ENCODE measurements at places on chromosomes 12 and 14.

DNA sequence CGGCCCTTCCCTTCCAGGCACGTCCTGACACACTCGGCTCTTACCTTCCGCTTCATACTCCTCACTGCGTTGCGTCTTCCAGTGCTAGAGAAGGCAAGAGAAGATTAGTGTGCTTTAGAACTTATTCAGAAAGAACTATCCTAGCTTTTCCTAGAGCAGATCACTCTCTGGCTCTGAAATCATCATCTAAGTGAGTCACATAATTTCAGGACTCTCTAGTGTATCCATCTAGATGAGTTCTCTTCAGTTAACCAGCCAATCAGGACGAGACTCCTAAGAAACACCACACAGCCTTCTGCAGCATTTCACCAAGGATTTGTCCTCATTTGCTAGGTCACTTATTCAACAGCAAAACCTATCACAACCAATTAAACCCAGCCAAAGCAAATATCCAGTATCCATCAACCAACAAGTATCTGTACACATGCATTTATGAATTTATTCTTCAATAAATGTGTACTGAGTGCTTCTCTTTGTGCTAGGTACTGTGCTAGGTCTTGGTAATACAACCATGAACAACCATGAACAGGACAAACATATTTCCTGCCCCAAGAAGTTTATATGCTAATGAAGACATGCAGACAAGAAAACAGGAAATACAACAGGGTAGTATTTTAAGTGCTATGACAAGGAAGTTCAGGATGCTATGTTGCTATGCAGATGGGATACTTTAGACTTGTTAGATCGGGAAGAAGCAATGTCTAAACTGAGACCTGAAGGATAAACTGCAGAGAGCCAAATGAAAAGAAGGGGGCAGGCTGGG is 52.1 kb downstream of the NIN start:
- no peak for DNase-seq

GRCh38 chr12:67721248-67721647 is 72.7 kb downstream of the DYRK2 start:
- no peak for DNase-seq

DNA sequence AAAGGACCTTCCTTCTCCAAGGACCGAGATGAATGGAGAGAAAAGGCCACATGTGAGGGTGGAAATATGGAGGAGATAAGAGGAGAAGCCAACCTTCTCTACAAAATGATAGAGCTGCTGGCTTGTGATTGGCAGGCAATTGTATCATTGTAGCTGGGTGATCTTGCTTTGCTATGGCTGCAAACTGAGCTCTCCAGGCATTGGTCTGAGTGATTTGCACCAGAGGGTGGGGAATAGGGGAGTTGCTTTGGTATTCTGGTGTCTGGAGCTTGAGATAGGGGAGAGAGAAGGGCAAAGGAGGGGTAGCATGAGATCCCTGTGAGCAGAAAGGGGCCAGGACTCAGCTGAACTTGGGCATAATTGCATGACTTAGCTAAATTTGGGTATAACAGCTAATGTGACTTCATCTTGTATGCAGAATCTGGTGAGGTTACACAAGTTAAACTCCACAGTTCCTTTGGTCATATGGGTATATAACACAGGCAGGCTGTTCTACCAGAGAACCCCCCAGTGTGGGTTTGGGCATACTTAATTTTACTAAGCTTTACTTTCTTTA is 72.0 kb downstream of the FOS start:
- DNase-seq = no peak

- DNase-seq = no peak
Measured at GRCh38 chr12:46493150-46493833, 120.7 kb upstream of the SLC38A2 start.

GRCh38 chr14:93707475-93707874 is 80.8 kb downstream of the PRIMA1 start:
- DNase-seq = no peak

DNA sequence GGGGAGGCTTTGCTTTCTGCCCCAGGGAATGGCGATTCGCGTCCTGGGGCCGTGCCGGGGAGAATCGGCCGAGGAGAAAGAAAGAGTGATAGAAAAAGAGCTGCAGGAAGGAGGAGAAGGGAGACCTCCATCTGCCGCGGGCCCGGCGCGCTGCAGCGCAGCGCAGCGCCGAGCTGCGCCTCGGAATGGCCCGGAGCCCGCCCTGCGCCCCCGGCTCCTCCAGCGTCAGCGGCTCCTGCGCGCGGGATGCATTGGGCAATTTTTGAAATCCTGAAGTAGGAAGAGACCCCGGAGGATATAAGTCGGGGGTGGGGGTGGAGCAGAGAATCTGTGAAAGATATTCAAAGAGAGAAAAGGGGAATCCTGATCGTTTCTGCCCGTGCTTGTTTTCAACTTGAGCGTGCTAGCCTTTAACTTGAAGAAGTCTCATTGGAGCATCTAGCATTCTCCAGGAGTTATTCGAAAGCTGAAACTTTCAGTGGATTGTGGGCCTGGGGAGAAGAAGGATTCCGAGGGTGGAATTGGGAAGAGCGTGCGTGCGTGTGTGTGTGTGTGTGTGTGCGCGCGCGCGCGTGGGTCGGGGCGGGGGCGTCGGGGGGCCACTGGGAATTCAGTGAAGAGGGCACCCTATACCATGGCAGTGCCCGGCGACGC is 441 bp downstream of the PDE3A start:
- DNase-seq = no peak

DNA sequence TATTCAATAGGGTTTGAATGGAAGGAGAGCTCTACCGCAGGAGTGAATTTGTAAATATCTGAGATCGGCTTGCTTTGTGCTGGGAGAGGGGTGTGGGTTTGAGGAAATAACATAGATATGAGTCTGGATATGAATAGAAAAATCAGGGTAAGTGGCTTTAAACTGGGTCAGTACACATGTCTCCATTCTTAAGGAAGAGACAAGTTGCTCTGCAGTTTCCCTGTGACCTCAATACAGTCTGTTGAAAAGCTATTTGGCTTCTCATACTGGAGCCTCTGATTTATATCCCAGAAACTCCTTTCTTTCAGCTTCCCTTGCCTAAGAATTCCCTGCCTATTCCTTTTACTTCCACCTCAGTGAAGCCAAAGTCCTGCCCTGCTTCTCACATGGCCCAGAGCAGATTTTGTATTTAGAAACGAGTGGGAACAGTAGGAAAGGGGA is 153.5 kb upstream of the ATF7IP start:
- DNase-seq = no peak
